ENCODE measurements at places on chromosomes 3 and 15.

- DNase-seq, result no peak
Observed at GRCh38 chr15:59543721-59544547, 67.6 kb upstream of the GCNT3 start.

GRCh38 chr15:34252545-34252944 is 27.7 kb downstream of the EMC4 start:
- DNase-seq, result no peak

DNA sequence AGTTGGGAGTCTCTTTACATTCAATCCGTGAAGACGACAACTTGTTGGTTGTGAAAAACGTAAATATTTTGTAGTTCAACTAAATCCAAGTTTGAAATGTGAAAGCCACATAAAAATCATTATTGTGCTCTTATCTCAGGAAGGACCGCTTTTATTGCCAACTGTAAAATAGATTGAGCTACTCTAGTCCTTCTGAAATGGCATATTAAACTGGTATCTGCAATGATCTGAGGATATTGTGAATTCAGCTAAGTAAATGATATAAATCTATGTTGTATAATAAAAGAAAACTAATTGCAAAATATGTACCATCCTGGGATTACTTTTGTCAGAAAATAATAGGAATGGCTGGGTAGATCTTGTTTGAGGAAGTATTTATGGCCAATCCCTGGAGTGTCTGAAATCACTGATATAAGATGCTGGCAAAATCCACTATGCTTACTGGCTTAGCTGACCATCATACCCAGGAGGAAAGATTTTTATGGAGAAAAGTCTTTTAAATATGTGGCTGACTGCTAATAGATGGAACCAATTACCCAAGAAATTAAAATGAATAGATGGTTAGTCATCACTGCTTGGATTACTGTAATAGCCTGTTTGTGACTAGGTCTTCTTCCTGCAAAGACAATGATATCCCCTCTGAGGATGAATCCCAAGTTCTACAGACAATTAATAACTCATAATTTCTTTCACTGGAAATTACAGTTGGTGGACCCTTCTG is 191.8 kb downstream of the SEMA6D start:
- DNase-seq, result peak; percentile 69

- no peak for DNase-seq
Observed at GRCh38 chr15:52658955-52659354, 20.2 kb downstream of the ATOSA start.

GRCh38 chr15:92112180-92112579 is 258.7 kb downstream of the SLCO3A1 start:
- no peak for DNase-seq

DNA sequence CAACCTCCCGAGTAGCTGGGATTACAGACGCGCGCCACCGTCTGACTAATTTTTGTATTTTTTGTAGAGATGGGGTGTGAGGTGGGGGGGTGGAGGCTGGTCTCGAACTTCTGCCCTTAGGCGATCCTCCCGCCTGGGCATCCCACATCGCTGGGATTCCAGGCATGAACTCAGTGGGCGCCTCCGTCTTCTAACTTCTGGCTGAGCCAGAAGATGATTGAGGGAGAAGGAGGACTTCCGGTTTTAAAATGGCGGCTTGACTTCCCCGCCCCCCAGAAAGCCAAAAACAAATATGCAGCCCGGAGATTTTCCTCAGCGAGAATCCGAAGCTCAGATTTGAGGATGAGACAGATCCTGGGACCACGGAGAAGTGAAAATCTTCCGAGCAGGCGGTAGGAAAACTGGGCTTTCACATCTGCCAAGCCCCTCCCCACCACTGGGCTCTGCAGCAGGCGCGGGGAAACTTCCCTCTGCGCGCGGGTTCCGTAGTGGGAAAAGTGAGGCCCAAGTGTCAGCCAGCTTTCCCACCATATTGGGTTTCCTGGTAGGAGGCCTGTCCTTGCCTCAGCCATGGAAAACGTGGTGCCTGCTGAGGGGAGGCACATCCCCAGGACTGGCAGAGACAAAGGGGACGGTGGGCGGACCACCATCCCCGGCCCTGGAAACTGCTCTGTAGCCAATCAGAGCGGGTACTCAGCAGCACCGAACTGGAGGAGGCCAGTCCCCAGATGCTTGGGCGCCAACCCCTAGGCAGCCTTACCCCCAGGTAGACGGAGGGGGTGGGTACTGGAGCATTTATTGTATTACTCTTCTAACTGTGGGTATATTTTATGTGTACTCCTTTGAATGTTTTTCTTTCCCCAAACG is 17.3 kb downstream of the CHST14 start:
- no peak for DNase-seq

- no peak for DNase-seq
Observed at GRCh38 chr3:54192026-54192425, 69.7 kb downstream of the CACNA2D3 start.

GRCh38 chr15:77481670-77482069 is 61.0 kb downstream of the HMG20A start:
- peak; percentile 87 for DNase-seq

DNA sequence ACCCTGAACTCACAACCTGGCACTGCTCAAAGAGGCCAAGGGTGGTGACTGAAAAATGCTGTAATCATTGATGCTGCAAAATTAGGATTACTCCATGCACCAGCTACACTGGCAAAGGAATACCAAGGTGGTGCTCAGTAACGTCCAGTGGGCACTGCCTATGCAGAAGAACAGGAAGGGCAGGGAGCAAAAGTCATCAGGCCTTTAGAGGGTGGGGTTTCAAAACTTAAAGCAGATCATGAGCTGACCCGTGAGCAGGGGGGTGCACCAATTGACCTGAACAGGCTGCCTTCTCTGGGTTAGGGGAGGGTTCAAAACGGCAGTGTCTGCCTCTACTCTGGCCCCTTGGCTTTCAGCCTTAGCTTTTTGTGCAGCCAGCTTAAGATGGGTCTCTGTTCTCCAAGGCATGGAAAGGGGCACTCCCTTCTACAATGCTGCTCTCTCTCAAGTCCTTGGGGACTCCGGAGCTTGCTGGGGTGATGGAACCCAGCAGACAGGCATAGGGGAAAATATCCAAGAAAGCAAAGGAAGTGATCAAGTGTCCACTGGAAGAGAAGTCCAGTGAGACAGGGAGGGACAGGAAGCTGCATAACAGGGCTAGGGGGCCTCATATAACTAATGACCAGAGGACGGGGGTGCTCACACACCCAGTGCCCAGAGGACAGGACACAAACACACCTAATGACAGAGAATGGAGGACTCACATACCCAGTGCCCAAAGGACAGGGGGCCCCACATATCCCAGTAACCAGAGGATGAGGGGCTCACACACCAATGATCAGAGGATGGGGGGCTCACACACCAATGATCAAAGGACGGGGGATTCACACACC is 11.4 kb downstream of the RAB6B start:
- no peak for DNase-seq

DNA sequence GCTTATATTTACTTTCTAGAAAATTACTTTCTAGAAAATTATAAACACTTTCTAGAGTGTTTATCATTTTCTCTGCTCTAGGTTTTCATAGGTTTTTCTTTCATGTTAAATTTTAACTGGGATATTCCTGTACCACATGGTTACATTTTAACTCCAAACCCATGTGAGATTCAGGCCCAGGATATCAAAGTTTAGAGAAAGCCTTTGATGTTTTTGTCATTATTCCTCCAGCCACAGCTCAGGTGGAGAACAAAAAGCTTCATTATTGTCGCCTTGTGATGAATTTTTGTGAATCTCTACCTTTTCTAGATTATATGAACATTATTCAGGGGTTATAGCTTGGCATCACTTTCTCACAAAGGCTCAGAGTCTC is 816.0 kb downstream of the SQOR start:
- no peak for DNase-seq

GRCh38 chr15:27271258-27271657 is 300.3 kb downstream of the GABRG3 start:
- no peak for DNase-seq

DNA sequence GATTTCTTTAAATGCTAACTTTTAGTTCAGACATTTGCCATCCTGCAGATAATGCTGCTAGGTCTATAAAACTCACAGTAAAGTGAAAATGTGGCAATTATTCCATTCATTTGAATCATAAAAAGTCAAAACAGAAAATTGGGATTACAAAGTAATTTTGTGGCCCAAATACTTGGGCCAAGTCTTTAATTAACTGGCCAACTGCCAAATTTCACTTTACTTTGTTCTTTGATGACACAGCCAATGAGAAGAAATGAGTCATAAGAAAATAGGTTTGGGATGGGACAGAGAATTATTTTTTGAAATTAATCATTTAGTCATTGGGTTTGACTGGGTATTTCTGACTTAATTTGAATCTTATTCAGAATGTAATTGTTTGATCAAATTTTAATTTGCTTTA is 89.8 kb upstream of the SLC2A2 start:
- peak; percentile 67 for DNase-seq

DNA sequence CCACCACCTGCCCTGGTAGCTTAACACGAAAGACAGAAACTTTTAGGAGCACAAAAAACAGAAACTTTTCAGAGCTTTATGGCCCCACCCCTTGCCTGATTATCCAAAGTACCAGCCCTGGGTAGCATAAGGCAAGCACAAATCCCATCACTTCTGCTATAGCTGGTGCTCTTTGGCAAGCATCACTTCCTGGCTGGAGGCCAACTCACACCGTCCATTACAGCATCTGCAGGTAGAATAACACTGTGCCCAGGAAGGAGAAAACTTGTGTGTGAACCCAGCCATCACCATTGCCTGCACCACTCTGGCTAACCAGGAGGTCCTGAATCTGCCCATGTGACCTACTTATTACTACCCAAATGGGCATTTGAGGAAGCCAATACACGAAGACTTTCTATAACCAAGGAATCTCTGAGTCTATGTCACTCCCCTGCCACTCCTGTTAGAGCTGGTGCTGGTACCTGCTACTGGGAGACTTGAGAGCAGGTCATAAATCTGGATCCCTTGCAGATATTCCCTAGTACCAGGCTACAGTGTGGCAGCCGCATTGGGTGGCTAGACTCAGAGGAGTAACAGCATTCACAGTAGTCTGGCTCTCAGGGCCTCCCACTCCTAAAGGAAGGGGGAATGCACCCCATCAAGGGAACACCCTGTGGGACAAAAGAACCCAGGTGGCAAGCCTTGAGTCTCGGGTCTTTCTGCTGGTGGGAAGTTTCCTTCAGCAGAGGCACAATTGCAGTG is 73.3 kb upstream of the AKAP13 start:
- no peak for DNase-seq

- DNase-seq, result no peak
Observed at GRCh38 chr3:157755233-157755632, 252.0 kb upstream of the VEPH1 start.

- DNase-seq, result no peak
Observed at GRCh38 chr3:121574449-121574848, 6.7 kb downstream of the ARGFX start.

GRCh38 chr3:153785901-153786300 is 335.3 kb upstream of the ARHGEF26 start:
- no peak for DNase-seq

DNA sequence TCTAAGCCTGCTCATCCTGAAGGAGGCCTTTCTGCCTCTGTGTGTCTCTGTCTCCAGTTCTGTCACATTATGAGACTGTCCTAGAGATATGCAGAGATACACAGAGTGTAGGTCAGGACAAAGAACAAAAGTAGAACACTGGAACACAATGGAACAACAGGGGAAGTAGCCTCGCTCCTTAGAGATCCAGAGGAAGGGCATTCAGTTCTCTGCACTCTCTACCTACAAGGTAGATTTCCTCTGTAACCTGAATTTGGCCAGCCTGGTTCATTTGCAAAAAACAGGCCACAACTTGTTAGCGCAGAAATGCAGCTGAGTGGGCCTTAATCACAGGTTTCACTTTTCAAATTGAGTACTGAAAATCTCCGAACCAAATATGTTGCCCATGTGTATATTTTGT is 19.4 kb downstream of the NEK10 start:
- no peak for DNase-seq

GRCh38 chr15:63277893-63278456 is 570 bp downstream of the APH1B start:
- DNase-seq, result no peak

- DNase-seq, result no peak
Observed at GRCh38 chr15:36791844-36792571, 212.6 kb downstream of the CDIN1 start.

DNA sequence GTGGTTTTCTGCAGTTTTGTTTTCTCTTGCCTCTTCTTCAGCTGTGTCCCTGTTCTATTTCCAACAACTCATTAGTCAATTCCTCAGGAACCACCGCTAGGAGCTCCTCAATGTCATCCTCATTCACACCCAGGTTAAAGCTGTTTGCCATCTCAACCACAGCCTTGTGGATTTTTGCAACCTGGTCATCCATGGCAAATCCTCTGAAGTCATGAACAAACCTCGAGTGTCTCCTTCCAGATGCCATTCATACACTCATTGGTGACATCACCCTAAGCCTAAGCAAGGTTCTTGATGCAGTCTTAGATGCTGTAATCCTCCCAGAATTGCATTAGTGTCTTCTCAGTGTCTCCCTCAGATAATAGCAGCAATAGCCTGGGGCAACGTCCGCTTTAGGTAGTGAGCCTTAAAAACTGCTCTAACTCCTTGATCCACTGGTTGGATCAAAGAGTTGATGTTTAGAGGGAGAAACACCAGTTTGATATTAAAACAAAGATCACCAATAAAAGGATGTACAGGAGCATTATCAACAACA is 31.5 kb upstream of the ZNF502 start:
- no peak for DNase-seq

- no peak for DNase-seq
Observed at GRCh38 chr3:4503050-4503449, 9.9 kb downstream of the ITPR1 start.

- DNase-seq, result peak; percentile 36
Observed at GRCh38 chr15:94670438-94671034, 439.2 kb downstream of the MCTP2 start.

DNA sequence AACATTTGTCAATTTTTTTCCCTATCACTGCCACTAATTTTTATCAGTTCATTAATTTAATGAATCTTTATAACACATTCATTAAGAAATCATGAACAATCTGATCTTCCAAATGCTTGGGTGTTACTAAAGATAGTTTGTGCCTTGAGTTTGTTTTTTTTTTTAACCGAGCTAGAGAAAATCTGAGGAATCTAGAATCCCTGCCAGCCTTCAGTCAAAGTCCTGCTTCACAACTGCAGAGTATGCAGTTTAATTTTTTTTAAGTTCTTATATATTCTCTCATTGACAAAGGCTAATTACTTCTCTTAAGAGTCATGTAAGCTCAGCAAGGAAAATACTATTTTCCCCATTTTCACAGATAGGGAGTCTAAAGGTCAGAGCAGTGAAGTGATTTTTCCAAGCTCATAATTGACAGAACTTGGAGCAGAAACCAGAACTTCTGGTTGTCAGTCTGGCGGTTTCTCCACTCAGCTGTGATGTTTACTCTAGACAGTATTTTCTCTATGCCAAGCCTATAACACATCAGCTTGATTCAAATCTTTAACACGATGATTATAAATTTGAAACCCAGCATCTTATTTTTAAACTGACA is 55.7 kb downstream of the TNIK start:
- peak; percentile 22 for DNase-seq

Data from fibroblast of skin of right biceps (primary cell).